T-helper 1 cell (primary cell): ENCODE measurements at places on chromosomes 3 and 15.
A peak's percentile ranks its signal among the peaks of the same experiment; 100 is the strongest.

DNA sequence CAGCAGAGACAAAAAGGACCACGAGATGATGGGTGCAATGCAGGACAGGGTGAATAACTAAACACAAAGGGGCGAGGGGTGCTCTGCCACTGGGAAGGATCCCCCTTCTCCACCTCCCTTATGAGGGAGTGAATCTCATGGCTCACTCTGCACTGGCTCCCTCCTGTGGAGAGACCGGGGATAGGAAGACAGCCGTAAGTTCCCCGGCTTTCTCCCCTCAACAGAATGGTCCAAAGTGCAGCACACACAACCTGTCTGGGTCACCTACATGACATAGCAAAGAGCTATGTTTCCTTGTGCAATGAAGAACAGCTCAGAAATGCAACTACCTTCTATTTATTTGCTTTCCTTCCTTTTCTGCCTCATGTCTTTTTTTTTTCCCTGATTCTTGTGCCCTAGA, 7.8 kb upstream of the ACSBG1 start:
- DNase-seq: peak; percentile 16

GRCh38 chr3:165895919-165896318, 58.7 kb upstream of the BCHE start:
- no peak for DNase-seq

- DNase-seq: peak; percentile 59
Observed at GRCh38 chr3:196207833-196208607, 3.2 kb downstream of the ZDHHC19 start.

DNA sequence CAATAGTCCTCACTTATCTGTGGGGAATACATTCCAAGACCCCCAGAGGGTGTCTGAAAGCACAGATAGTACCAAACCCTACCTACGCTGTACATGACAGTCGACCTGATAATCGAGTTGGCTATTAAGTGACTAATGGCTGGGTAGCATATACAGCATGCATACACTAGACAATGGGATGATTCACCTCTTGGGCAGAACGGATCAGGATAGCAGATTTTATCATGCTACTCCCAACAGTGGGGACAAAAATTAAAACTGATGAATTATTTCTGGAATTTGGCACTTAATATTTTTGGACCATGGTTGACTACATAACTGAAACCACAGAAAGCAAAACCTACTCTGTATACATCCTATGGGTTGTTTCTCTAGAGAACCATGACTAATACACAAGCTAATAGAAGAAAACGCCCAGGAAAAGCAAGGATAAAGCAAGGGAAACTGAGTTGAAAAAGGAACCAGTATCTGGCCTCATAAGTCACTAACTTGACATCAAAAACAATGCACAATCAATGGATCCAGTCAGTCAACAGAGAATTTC, 15.5 kb downstream of the ATG3 start:
- DNase-seq: no peak

GRCh38 chr3:72331076-72331475, 517.2 kb downstream of the SHQ1 start:
- no peak for DNase-seq

DNA sequence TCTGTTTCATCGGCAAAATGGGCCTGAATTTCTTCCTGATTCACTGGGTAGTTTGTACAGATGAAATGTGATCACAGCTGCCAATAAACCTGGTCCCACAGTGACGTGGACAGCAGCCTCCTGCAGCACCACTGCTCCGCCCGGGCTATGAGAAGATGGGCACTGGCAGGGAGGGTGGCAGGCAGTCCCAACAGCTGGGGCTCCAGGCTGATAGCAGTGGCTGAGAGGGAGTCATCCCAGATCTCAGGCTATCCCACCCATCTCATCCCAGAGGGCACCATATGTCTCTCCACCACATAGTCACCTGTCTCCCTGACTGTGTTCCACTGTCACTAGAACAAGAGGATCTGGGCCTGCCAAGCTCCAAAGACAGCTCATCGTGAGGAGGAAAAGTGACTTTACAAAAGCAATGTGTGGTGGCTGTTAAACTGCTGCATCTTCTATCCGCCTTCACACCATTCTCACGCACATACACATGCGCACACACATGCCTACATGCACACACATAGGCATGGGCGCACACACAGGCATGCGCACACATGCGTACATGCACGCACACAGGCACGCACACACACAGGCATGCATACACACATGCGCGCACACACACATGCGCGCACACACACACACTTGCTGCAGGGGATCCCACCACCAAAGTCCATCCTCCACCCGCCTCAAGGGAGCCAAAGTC, 46.2 kb downstream of the RGMA start:
- DNase-seq: no peak

DNA sequence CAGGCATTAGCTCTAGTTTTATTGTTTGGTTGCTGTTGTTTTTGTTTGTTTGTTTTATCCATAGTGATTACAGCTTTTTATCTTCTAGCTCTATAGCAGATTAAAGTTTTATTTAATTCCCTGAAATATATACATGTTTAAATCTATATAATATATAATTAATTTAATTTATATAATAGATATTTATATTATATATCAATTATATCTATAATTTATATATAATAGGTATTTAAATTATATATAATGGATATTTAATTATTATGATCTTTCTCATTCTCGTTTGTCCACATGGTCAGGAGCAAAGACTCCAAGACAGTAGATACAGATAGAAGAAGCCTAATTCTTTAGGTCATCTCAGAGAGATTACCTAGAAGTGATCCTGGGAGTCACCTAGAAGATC, 238.8 kb upstream of the GPR149 start:
- DNase-seq: no peak

DNA sequence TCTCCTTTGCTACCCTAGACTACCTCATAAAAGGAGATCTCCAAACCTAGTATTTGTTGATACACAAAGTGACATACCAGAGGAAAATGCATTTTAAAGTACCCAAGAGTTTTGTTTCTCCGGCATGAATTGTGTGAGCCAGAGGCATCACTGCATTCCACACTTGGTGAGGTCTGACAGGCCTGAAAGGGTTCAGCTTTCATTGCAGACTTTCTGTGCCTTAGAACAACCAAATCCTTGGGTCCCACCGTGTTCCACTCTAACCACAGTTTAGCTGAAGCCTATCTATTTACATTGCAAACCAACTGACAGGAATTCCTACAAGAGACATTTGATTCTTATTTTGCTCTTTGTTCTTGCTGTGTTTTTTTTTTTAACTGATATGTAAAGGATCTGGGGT, 21.0 kb upstream of the EID1 start:
- DNase-seq: no peak

GRCh38 chr15:90412356-90413194, 24.5 kb downstream of the IQGAP1 start:
- no peak for DNase-seq

DNA sequence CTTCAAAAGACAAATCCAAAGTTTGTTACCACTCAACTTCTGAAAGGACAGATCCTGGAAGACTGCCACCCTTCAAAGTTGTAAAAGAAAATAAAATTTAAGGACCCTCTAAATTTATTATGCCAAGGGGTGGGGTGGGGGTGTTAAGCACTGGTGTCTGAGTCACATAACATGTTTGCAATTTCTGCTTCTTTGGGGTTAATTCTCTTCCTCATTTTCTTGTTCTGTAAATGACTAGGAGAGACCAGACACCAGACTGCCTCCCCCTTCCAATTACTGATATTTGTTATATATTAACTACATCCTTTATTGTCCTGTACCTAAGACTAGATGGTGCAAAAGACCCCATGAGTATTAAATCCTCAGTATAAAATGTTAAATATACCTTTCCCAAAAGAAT, 242.8 kb downstream of the ZNF385D start:
- DNase-seq: no peak
